ENCODE measurements at places on chromosomes 5 and 9.

GRCh38 chr5:139376364-139376763 is 6.7 kb downstream of the SLC23A1 start:
- no peak for DNase-seq

GRCh38 chr5:68334553-68334886 is 119.0 kb downstream of the PIK3R1 start:
- no peak for DNase-seq

DNA sequence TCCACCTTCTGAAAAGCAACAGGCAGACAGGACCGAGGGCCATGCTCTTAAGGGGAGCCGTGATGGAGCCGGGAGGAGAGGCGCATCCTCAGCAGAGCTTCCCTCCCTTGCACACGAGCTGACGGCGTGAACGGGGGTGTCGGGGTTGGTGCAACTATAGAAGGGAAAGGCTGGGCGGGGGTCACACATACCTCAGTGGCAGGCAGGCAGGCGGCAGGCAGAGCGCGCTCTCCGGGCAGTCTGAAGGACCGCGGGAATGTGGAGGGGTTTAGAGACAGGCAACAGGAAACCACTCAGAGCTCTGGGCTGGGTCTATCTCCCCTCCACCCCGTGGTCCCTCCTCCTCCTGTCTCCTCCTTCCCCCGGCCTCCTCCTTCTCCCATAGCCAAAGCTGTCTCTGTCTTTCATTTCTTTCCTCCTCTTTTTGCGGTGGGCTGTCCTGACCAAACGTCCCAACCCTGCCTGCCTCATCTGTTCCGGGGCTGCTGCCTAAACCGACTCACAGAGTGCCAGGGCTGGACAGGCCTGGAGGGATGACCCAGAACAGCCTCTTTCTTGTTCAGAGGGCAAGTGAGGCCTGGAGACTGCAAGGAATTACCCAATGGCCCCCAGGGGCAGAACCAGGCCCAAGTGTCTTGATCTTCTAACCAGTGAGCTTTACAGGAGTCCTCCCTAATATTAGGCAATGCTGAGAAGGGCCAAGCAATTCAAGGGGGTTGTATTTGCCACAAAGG is at the start of gene SPARC:
SPARC (minus strand) TSS at position 242 of the 734 bp plus-strand sequence. CDS start 10,727 bp downstream, outside the sequence.
- DNase-seq, result peak; percentile 56

DNA sequence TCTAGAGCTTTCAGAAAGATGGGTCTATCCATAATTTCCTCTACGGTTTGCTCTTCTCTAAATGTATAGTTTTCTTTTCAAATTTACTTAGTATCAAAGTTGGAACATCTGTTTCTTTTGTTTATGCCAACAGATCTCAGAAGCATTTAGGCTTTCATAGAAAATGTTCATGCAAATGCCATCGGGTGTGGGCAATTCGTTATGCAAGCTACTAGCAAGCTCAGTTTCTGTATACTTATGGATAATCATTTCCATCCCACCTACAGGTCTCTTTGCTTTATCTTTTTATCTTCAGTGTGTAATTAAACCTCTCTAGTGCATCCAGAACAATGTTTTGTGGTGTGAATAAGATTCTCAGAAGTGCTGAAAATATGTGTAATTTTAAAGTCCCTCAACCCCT is 59.9 kb downstream of the NUDT12 start:
- DNase-seq, result no peak

GRCh38 chr9:114086607-114087006 is 8.5 kb upstream of the AMBP start:
- DNase-seq, result no peak

DNA sequence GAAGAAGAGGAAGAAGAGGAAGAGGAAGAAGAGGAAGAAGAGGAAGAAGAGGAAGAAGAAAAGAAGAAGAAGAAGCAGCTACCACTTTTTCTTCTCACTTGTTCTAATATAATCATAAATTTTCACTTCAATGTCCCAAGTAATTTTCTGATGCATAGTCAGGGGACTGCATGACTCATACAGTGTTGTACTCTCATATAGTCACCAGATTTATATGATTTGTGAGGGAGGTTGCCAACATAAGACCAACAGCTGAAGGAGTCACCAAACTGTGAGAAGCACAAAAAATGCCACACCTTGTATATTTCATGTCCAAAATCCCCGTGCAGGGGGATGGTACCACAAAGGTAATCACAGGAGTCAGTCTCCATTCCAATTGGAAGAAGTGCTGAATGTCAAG is 32.7 kb upstream of the DMRTA1 start:
- no peak for DNase-seq

GRCh38 chr5:149966946-149967345 is 6.4 kb downstream of the SLC26A2 start:
- no peak for DNase-seq

DNA sequence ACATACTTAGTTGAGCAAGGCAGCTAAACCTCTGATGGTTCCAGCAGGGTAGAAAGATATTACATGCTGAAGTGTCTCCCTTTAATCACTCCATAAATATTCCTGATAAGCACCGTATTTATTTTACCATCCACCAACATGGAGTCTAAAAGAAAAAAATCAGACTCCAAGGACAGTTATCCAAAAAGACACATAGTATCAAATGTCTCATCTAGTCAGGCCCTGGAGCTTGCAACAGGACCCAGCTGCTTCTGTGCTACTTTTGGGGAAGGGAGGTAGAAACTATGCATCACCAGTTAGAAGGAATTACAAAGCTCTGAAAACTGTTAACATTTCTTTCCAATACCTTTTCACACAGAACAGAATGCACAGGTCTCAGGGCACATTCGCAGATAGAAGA is 88.1 kb downstream of the S1PR3 start:
- no peak for DNase-seq

DNA sequence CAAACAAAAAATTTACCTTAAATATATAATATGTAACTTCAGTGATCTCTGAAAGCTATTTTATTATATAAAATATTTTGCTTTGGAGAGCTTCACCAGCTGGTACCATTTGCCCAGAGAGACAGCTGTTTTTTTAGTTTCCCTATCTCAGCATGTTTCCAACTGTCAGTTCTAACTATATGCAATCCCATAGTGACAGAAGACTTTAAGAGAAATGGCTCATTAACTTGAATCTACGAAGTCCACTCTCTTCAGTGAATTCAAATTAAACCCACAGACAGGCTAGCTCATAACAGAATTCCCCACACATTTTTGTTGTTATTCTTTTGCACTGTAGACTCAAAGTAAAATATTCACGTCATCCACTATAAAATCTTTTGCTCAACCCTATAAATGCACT is 251.8 kb upstream of the POU5F2 start:
- no peak for DNase-seq

DNA sequence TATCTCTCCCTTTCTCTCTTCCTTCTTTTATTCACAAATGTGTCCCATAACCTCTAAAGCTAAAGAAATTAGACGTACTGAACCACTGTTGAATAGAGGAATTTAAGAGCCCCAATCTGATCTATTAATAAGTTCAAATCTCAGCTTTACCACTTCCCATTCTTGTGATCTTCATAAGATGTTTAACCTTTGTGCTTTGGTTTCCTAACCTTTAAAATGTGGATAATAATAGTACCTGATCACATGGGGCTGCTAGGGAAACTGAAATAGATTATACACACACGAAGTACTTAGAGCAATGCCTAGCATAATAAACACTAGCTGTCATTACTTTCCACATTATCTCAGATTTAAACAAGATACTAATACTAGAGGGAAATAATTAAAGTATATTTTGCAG is 324.3 kb upstream of the SEMA6A start:
- DNase-seq, result no peak

DNA sequence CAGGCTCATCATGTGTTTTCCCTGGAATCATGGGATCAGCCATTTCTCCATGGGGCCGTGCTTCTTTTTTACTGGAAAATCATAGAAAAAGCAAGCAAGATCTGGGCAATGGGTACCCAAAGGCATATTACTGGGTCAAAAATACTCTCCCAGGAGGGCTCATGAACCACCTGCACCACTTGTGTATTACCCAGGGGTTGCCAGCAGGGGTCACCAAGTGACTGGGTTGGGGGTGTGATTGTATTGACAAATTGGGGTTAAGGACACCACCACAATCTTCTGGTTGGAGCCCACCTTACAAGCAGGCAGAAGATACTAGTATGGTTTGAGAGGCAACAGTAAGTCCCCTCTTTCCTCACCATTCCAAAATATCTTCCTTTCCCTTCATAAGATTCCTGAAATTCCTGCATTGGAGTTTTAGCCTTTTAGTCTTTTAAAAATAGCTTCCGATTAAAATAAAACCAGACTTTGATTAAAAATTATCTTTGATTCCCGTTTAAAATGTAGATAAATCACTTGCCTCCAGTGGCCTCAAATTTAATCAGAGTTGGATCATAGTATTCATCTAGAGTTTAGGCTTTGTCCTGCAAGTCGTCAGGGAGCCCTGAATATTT is 603.3 kb downstream of the KIF4B start:
- DNase-seq, result peak; percentile 20

- DNase-seq, result no peak
Measured at GRCh38 chr9:5834214-5834613, 1.3 kb upstream of the ERMP1 start.

DNA sequence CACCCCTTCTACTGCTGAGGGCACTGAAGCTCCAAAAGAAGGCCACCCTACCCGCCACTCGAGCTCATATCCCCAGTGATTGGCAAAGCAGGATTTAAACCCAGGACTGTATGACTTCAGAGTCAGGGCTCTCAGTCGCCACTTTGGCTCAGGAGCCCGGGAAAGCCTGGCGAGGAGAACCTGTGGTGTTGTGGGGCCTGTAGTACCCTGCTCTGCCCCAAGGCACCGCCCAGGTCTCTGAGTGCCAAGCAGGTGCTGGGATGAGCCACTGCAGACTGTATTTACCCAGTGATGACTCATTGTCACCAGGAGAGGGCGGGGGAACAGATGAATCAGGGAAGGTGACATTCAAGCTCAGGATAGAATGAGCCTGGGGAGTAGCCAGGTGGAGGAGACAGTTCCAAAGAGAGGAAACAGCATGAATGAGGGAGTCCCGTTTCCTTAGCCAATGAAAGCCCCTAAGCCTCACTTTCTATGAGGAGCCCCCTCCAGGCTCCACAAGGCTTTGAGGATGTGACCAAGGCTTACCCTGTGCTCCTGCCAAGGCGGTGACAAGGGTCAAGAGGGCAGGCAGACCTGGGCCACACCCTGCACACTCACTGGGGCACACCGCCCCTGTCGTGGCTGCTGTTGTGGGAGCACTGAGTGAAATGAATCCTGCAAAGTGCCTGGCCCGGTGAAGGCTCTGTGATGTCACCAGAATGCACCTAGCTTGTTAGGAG is 17.8 kb upstream of the DPM2 start:
- DNase-seq, result peak; percentile 79

- no peak for DNase-seq
Measured at GRCh38 chr9:26904070-26904469, 11.5 kb upstream of the CAAP1 start.

- DNase-seq, result no peak
Measured at GRCh38 chr9:16348531-16348930, 521.9 kb downstream of the BNC2 start.

DNA sequence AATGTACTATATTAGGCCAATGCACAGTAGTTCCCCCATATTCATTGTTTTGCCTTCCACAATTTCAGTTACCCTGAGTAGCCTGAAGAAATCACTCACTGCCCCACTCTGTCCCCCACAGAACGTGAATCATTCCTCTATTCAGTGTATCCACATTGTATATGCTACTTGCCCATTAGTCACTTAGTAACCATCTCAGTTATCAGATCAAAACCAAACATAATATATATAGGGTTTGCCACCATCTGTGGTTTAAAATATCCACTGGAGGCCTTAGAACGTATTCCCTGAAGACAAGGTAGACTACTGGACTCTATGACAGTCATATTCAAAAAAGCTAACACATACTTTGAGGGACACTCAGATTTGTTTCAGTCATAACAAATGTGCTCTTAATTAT is 465.7 kb upstream of the RGMB start:
- DNase-seq, result no peak

DNA sequence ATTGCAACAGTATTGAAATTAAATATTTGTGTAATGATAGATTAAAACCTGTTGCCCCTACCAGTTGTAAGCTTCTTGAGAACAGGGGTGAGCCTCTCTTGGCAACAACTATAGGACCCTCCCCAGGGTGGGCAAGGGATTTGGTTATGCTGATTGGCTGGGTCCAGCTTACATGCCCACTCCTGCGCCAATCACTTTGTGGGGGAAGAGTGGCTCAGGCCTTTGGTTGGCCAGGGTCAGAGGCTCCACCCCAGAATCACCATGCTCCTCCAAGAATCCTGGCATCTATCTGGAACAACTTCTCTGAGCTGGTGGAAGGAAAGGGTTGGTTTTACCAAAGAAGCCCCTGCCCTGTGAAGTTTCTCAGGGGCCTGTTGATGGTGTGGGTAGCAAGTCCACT is 8.6 kb upstream of the PITX1 start:
- no peak for DNase-seq

DNA sequence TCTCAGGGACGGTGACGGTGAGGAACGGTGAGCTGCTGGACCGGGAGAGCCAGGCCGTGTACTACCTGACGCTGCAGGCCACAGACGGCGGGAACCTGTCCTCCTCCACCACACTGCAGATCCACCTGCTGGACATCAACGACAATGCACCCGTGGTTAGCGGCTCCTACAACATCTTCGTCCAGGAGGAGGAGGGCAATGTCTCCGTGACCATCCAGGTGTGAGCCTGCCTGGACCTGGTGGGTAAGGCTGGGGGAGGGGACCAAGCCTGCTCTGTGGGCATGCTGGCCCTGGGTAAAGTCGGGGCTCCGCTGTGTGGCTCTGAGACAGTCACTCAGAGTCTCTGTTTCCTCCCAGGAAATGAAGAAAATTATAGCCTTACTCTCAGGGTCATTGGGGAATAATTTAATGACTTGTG is 29.3 kb downstream of the CDHR2 start:
- no peak for DNase-seq

DNA sequence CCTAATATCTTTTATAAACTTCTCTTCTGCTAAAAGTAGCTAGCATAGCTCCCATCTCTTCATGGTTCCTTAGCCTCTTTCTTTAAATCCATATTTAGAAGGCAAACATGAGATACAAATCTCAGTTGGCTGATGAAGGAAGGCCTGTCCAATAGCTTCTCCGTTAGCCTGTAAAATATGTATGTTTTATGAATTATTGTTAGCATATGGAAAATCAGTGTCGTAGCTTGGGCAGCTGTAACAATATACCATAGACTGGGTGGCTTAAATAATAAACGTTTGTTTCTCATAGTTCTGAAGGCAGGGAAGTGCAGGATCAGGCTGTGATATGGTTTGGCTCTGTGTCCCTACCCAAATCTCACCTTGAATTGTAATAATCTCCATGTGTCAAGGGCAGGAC is 63.8 kb downstream of the PBX3 start:
- no peak for DNase-seq

DNA sequence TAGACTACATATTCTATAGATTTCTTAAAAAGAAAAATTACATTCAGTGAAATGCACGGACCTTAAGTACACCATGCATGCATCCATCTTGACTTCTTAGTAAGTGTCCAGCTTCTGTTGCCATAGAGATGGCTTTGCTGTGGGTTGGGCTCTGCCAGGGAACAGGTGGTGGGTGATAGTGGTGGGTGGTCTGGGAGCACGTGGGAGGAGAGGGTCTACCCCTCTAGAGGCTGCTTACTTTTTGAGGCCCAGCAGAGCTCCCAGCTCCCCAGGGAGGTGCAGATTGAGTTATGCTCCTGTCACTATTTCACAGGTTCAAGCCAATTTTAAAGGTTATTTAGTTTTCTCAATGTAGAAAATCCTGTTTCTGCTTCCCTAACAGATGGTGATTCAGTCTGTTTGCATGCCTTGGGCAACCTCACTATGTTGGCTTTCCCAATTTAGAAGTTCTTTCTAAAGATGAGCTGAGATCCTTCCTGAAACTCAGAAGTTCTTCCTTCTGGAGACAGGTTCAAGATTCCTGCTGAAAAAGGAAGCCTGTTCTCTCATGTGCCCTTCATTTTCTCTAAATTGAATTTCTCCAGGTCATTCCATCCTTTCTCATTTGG is 107.4 kb upstream of the LHFPL2 start:
- DNase-seq, result no peak

All from dorsolateral prefrontal cortex (tissue), 122 donors.